ENCODE measurements at places on chromosomes 7 and 10.

DNA sequence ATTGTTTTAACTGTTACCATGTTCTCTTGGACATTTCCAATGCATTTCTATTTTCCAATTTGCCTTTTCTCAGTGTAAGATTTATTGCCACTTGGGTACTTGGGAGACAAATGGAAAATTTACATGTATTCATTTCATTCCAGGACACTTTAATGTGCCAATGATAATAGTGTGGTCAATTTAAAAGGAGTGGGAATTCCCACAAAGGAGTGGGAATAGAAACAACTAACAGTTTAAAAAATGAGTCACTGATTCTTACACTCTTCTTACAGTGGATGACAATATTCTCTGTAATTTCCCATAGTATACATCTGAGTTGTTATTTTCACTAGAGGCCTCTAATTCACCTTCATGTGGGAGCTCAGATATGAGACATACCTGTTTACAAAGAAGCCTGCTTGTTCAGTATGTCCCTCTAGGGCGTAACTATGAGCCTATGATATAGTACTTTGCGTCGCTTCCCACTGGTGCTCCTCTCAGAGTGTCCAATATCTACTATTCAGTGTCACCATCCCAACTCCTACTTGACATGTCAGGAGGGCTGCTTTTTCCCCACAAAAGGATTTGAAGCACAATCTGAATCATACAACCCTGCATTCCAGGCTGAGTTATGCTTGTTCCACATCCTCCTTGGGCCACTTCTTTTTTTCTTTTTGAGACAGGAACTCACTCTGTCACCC is 301.3 kb downstream of the PHTF2 start:
- no peak for DNase-seq

GRCh38 chr7:1366801-1367405 is 92.4 kb downstream of the MICALL2 start:
- DNase-seq, result no peak

- peak; percentile 46 for DNase-seq
Measured at GRCh38 chr7:117412946-117413559, 14.2 kb downstream of the ASZ1 start.

- DNase-seq, result no peak
Measured at GRCh38 chr7:100476101-100476780, 2.8 kb downstream of the TSC22D4 start.

DNA sequence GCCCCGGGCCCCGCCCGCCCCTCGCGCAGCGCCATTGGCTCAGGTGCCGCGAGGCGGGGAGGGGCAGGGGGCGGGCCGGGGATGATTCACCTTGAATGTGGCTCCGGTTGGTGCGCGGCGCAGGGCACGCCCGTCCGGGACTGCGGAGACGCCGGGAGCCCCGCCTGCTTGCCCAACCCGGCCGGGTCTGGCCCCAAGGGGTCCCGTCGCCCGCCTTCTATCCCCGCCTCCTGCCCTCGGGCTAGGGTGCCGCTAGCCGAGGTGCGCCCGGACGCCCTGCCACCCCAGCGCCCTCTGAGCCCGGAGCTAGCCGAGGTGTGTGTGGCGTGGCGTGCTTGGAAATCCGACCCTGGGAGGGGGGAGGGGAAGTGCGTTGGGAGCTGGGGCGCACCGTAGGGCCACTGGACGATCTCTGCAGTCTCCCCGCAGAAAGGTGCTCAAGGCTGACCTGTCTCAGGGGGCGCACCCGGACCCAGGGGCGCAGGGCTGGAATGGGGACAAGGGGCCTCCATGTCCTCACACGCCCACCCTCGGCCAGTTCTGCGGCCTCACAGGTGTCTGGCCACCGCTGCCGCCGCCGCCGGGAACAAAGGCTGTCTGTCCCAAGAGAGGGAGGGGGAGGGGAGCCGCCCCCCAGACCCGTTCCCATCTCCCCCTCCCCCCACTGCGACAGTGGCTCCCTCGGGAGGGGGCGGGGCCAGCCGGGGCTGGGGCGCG is 168.9 kb downstream of the NRF1 start:
- peak; percentile 77 for DNase-seq

DNA sequence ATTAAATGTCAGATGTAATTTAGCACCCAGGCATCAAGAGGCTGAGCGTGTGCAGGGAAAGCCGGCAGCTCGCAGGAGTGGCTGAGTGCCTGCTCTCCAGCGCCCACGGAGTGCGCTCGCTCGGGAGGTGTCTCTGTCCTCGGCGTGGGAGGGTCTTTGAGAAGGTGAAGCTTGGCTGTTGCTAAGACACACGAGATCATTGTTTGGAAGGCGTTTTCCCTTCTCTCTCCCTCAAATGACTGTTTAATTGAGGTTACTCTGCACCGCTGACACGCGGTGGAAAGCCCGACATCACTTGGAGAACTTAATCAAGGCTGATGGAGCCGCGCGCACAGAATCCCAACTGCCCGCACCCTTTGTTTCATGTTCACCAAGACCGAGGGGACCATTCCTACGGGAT is 414.6 kb downstream of the DNAJB6 start:
- peak; percentile 5 for DNase-seq

GRCh38 chr7:16492513-16493062 is 27.1 kb upstream of the SOSTDC1 start:
- no peak for DNase-seq

DNA sequence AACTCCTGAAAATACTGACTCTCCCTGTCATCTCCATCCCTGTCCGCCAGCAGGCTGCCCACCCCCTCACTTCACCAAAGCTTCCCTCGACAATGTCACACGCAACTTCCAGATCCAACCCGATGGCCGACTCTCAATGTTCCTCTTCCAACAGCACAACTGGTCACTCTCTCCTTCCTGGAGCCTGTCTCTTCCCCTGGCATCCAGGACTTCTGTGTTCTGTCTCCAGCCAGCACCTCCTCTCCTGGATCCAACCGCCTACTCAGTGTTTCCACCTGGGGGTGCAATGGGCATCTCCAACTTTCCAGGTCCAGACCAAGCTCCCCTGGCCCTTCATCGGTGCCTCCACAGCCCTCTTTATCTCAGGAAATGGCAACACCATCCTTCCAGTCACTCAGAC is 8.6 kb downstream of the CPA5 start:
- DNase-seq, result no peak

GRCh38 chr7:1706721-1707613 is 36.9 kb downstream of the ELFN1 start:
- no peak for DNase-seq

- no peak for DNase-seq
Measured at GRCh38 chr10:112424651-112425050, 22.1 kb downstream of the ZDHHC6 start.

GRCh38 chr10:94310369-94310768 is 52.4 kb downstream of the NOC3L start:
- no peak for DNase-seq

DNA sequence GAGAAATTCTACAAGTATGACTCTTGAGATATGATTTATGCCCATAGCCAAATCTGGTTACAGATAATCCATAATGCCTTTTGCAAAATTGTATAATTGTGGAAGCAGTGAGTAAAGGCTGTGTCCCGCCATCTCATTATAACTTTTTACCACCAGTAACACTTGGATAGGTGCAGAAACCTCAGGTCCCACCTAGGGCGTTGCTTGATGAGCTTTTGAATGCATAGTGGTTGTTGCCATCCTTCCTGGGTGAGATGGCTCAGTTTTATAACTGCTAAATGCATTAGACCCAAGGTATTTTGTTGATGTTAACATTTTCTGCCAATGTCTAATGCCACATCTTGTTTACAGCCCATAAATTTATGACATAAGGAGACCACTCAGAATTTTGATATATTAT is 42.9 kb downstream of the CFAP58 start:
- no peak for DNase-seq

- DNase-seq, result no peak
Measured at GRCh38 chr7:78175330-78176100, 376.9 kb downstream of the PHTF2 start.

GRCh38 chr7:35384761-35385700 is 131.1 kb upstream of the TBX20 start:
- DNase-seq, result no peak

DNA sequence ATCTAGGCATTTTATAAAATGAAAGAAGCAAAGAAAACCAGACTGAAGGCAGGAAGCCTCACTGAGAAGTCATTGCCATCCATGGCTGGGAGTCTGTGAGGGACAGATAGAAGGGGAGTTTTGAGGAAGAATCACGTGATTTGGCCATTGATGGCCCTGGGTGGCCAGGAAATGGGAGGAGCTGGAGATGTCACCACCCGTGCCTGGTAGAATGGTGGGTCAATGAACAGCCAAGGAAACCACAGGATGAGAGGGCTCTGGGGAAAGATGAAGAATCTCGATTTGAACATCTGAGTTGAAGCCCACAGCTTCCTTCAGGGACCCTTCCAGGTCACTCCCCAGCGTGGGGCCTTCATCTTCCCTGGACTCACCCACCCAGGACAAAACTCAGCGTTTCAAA is 103.3 kb upstream of the CHST15 start:
- no peak for DNase-seq

GRCh38 chr10:113854761-113855588 is 514 bp downstream of the NHLRC2 start:
- peak; percentile 20 for DNase-seq

GRCh38 chr7:139730746-139731612 is 46.8 kb downstream of the HIPK2 start:
- no peak for DNase-seq

DNA sequence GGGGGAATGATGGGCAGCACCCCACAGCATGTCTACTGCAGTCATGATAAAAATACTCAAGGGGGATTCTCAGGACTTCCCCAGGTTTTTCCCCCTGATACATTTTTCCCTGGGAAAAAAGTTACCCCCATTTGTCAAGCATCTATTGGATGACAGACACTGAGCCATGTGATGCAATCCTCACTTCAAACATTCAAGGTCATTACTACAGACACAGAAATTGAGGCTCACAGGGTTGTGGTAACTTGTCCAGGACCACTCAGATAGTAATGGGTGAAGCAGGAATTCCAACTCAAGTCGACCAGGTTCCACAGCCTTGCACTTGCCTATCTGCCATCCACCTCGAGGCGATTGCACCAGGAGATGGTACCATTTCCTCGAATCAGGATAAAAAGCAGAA is 31.7 kb downstream of the PPP1R3C start:
- no peak for DNase-seq

GRCh38 chr7:2223321-2223720 is 9.4 kb downstream of the MAD1L1 start:
- no peak for DNase-seq

- DNase-seq, result no peak
Measured at GRCh38 chr10:132684164-132684891, 101.6 kb downstream of the NKX6-2 start.

GRCh38 chr7:51278797-51279196 is 37.8 kb downstream of the COBL start:
- DNase-seq, result peak; percentile 88

DNA sequence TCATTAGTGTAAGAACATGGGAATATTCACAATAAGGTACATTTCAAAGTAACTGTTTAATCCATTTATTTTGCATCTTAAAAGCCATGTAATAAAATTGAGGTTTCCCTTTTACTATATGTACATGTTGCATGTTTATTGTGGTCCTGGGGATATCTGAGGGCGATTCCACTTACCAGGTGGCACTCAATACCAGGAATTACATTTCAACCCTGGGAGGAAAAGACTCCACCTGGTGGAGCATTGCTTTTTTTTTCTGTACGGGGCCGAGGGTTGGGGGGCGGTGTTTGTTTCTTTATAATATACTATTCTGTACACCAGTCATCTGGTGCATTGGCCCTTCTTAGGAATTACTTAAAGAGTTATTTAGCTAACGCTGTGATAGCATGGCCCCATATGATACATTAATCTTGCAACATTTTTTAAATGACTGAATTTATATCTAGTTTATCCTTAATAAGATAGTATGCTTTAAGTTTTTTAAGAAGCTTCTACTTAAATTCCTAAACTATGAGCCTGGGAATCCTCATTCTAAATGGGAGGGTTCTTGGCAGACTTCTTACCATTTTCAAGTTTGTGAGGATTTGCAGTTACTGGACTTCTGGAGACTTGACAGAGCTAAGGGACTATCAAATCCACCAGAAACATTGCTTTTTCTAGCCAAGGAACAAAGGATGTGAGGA is 7.2 kb upstream of the HGF start:
- no peak for DNase-seq
